Bronchial epithelial cell (primary cell): ENCODE measurements at places on chromosomes 13 and 19. TPM values are rescaled to one million over a fixed set of nuclear protein-coding genes. Genes with fewer than 3 reads are reported as not detected.

SIGLEC9 gene
- not detected in 2 replicates for total RNA-seq

PRR19 gene
- not detected in 2 replicates for total RNA-seq

SIGLEC8 gene
- not detected in 2 replicates for total RNA-seq

BLOC1S3 gene
- total RNA-seq, result 5.3 and 5.5 TPM in 2 replicates

PTGIR gene
- 0.26 TPM in 1 of 2 replicates, not detected in the other for total RNA-seq

PRTN3 gene
- total RNA-seq, result not detected in 2 replicates

C19orf85 gene
- not detected in 2 replicates for total RNA-seq

KCNJ14 gene
- total RNA-seq, result 1.0 and 1.1 TPM in 2 replicates

FAM174C gene
- 20.8 and 27.1 TPM in 2 replicates for total RNA-seq

SPRED3 gene
- 0.13 and 0.26 TPM in 2 replicates for total RNA-seq

LINGO3 gene
- not detected in 2 replicates for total RNA-seq

SYCN gene
- not detected in 2 replicates for total RNA-seq

TMEM86B gene
- 0.53 and 1.4 TPM in 2 replicates for total RNA-seq

EBI3 gene
- not detected in 2 replicates for total RNA-seq

SHANK1 gene
- total RNA-seq, result under 0.01 TPM in 1 of 2 replicates, not detected in the other

TRMT1 gene
- 28.0 and 40.5 TPM in 2 replicates for total RNA-seq

IFT88 gene
- total RNA-seq, result 4.5 and 6.3 TPM in 2 replicates

HSPB6 gene
- total RNA-seq, result 0.13 and 1.3 TPM in 2 replicates

MCOLN1 gene
- total RNA-seq, result 3.7 and 3.8 TPM in 2 replicates

ZNF780B gene
- 7.9 and 11.0 TPM in 2 replicates for total RNA-seq

HSD11B1L gene
- total RNA-seq, result 7.1 and 8.6 TPM in 2 replicates

ZNF415 gene
- 3.2 and 8.6 TPM in 2 replicates for total RNA-seq

KCTD4 gene
- total RNA-seq, result not detected in 2 replicates

ANKLE1 gene
- total RNA-seq, result 0.38 and 0.53 TPM in 2 replicates

CCDC159 gene
- 7.9 and 11.1 TPM in 2 replicates for total RNA-seq

RDH8 gene
- total RNA-seq, result not detected in 2 replicates

DNAAF3 gene
- total RNA-seq, result 0.53 and 0.77 TPM in 2 replicates

C19orf73 gene
- total RNA-seq, result 0.53 and 1.9 TPM in 2 replicates

TSHZ3 gene
- 1.6 and 2.0 TPM in 2 replicates for total RNA-seq

PTH2 gene
- total RNA-seq, result not detected in 2 replicates

ZNF541 gene
- total RNA-seq, result not detected in 2 replicates

ZNF8 gene
- total RNA-seq, result 2.3 and 2.4 TPM in 2 replicates

TRIM28 gene
- 270 and 277 TPM in 2 replicates for total RNA-seq

ZNF229 gene
- 10.8 and 19.5 TPM in 2 replicates for total RNA-seq
